ENCODE measurements at places on chromosomes 3 and 15. TPM values are rescaled to one million over a fixed set of nuclear protein-coding genes. Genes with fewer than 3 reads are reported as not detected.

DNA sequence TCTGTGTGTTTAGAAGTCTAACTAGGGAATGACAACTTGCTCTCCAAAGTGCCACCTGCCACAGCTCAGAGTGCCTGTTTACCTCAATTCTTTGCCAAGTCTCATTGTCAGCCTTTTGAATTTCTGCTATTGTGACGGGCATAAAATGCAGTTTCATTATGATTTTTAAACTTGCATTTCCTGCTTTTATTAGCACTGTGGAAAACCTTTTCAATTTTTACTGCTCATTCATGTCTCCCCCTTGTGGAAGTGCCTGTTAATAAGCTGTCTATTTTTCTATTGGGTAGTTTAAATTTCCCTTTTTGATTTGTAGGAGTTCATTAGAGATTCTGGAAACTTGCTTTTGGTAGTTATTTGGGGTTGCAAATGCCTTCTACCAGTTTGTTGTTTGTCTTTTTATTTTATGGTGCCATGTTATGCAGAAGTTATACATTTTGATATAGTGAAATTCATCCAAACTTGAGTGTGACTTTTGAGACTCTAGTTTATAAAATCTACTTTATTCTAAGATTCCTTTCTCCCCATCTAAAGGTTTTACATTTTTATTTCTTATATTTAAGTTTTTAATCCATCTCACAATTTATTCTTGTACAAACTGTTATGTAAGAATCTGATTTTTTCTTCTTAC, 53.9 kb upstream of the FRMD4B start:
- no peaks in the 10 kb centered on the region for H3K27me3 ChIP-seq
- H3K4me3 ChIP-seq: no peak overlapping the region
- no peak overlapping the region for H3K27ac ChIP-seq
- H3K36me3 ChIP-seq: peaks cover 1% of the 10 kb centered on the region

- H3K4me1 ChIP-seq: peaks cover 25% of the 10 kb centered on the region
- no peak overlapping the region for H3K4me3 ChIP-seq
- DNase-seq: no peak
- H3K27ac ChIP-seq: no peak overlapping the region
These were observed 404.6 kb upstream of the C2CD4B start for GRCh38 chr15:62569460-62570404.

- H3K4me1 ChIP-seq: peaks cover 19% of the 10 kb centered on the region
- no peak for DNase-seq
- no peaks in the 10 kb centered on the region for H3K27me3 ChIP-seq
- no peak overlapping the region for H3K27ac ChIP-seq
- no peak overlapping the region for H3K4me3 ChIP-seq
These were observed 273.5 kb upstream of the SEMA6D start for GRCh38 chr15:47443839-47444238.

GRCh38 chr3:113535898-113536297, 3.5 kb downstream of the SIDT1 start:
- peaks cover 68% of the 10 kb centered on the region for H3K27me3 ChIP-seq
- no peak overlapping the region for H3K4me3 ChIP-seq
- no peaks in the 10 kb centered on the region for H3K36me3 ChIP-seq
- H3K27ac ChIP-seq: no peak overlapping the region

GRCh38 chr15:101026656-101027272, 107.6 kb downstream of the LRRK1 start:
- H3K4me1 ChIP-seq: peaks cover 6% of the 10 kb centered on the region
- peaks cover 46% of the 10 kb centered on the region for H3K27me3 ChIP-seq
- no peak overlapping the region for H3K4me3 ChIP-seq

SLC6A20 gene
- total RNA-seq: not detected

DNA sequence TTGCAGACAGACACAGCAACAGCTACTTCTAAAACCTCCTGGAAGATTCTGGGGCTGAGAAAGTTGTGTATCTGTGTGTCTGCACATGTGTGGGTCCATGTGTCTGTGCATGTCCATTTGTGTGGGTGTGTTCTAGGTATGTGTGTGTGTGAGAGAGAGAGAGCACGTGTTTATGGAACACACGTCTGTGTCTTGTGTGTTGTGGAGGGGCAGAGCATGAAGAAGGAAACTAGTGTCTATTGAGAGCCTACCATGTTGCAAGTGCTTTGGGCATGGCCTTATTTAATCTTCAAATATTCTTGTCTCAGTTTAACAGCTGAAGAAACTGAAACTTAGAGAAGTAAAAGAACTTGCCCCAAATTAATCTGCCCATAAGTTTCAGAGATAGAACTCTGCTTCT, 327.5 kb downstream of the UACA start:
- no peak overlapping the region for H3K4me3 ChIP-seq
- peaks cover 63% of the 10 kb centered on the region for H3K27me3 ChIP-seq
- peaks cover 15% of the 10 kb centered on the region for H3K4me1 ChIP-seq
- H3K27ac ChIP-seq: no peak overlapping the region
- no peak for DNase-seq
- H3K36me3 ChIP-seq: no peaks in the 10 kb centered on the region

- no peaks in the 10 kb centered on the region for H3K27me3 ChIP-seq
- no peaks in the 10 kb centered on the region for H3K4me1 ChIP-seq
- no peaks in the 10 kb centered on the region for H3K36me3 ChIP-seq
- H3K27ac ChIP-seq: no peak overlapping the region
- no peak for DNase-seq
- H3K4me3 ChIP-seq: no peak overlapping the region
These were observed 216.8 kb downstream of the VGLL3 start for GRCh38 chr3:86774082-86774691.

CAMP gene
- total RNA-seq: not detected

- H3K27ac ChIP-seq: no peak overlapping the region
- H3K27me3 ChIP-seq: no peaks in the 10 kb centered on the region
- H3K4me1 ChIP-seq: no peaks in the 10 kb centered on the region
These were observed 759.4 kb downstream of the NSUN3 start for GRCh38 chr3:94822298-94822697.

DNA sequence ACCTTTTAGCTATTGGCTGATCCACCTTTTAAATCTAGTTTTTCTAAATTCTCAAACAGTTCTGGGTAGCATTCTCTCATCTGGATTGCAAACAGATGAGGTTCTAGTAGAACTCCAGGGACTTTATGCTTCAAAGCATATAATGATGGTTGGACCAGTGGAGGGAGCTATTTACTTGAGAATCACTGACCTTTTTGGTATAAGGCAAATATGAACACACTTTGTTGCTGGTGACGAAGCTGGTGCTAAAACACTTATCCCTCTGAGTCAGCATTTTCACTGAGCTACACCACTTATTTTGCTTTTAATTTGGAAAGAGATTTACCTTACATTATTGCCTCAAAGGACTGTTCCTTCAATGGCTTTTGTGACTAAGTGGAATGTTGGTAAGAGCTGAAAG, 58.6 kb upstream of the SLITRK3 start:
- peak overlapping the region; percentile 57 for H3K27ac ChIP-seq
- H3K36me3 ChIP-seq: no peaks in the 10 kb centered on the region
- H3K27me3 ChIP-seq: no peaks in the 10 kb centered on the region
- peaks cover 2% of the 10 kb centered on the region for H3K4me1 ChIP-seq
- no peak for DNase-seq

GABRB3 gene
- total RNA-seq: 23.2 TPM

DNA sequence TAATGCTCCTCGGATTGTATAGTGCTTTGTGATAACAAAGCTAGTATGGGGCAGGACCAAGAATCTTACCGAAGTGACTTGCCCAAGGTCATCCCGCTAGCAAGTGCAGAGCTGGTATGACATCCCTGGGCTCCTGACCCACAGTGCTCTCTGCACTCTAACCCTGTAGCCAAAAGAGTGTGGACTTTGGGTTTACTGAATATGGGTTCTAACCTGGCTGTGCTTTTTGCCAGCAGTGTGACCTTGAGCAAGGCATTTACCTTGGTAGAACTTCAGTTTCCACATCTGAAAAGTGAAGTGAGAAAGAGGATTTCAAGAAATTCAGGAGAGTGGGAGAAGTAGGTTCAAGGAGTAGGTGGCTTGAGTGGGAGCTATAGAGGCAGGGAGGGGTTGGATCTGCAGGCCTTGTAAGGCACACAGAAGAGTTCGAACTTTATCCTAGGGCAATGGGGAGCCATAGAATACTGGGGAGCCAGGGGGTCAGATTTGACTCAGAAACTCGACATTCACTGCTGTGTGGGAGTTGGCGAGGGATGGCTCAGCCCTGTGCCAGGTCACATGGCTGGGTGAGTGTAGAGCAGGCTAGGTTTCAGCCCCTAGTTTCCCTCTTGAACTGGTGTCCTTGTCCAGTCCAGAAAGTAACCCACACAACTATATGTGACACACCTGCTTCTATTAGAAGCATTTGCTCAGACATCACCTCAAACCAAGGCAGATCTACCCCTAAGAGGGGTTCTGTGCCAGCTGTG, 91.9 kb downstream of the RPLP1 start:
- H3K36me3 ChIP-seq: no peaks in the 10 kb centered on the region
- no peak overlapping the region for H3K4me3 ChIP-seq
- no peak for DNase-seq

DNA sequence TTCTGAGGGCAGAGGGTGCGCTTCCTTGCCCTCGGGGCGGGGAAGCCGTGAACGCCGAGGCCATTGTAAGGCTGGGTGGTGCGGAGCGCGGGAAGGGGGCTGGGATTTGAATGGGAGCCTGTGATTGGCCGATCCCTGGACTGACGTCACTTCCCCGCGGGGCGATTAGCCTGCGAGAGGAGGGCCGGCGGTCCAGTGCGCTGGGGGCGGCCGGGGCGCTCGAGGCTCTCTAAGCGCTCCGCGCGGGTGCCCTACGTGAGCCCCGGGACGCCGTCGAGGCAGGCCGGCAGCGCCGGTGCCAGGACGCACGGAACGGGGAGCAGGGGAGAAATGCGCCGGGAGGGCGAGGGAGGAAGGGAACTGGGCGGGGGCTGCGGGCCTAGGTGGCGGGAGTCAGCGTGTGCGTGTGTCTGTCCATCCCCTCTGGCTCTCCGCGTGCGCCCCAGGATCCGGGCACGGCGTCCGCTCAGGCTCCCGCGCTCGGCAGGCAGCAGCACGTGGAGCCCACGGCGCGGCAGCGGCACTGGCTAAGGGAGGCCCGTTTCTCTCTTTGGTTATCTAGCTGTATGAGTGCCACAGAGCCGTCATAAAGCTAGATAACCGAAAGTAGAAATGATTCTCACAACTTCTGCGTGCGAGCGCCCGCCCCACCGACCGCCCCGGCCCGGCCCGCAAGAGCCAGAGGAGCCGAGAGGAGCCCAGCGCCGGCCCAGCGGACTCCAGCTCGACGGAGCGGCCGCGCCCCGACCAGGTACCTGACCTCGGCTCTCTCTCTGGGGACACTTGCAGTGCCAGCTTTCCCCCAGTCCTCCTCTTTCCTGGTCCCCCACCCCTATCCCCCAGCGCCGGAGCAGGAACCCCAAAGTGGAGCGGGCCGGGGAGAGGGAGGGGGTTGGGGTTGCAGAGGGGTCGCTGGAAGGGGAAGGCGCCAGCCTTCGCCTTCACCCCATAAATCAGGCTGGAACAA, 33.1 kb upstream of the POLG start:
- H3K4me1 ChIP-seq: no peaks in the 10 kb centered on the region
- H3K4me3 ChIP-seq: peak overlapping the region; percentile 21
- H3K27ac ChIP-seq: no peak overlapping the region
- peaks cover 86% of the 10 kb centered on the region for H3K27me3 ChIP-seq

TM4SF18 gene
- total RNA-seq: 0.36 TPM

GRCh38 chr3:10361375-10361774, 40.5 kb upstream of the SEC13 start:
- H3K27ac ChIP-seq: no peak overlapping the region
- no peak for DNase-seq
- H3K4me1 ChIP-seq: no peaks in the 10 kb centered on the region
- peaks cover 5% of the 10 kb centered on the region for H3K27me3 ChIP-seq

- H3K4me3 ChIP-seq: no peak overlapping the region
- DNase-seq: no peak
- no peaks in the 10 kb centered on the region for H3K27me3 ChIP-seq
- peak overlapping the region; percentile 7 for H3K27ac ChIP-seq
- H3K4me1 ChIP-seq: no peaks in the 10 kb centered on the region
- H3K36me3 ChIP-seq: peaks cover 32% of the 10 kb centered on the region
These were observed 61.2 kb downstream of the SENP2 start for GRCh38 chr3:185647134-185647879.

GRCh38 chr3:142279965-142280590, 54.7 kb upstream of the GK5 start:
- H3K4me3 ChIP-seq: no peak overlapping the region
- no peaks in the 10 kb centered on the region for H3K36me3 ChIP-seq
- H3K4me1 ChIP-seq: no peaks in the 10 kb centered on the region
- no peaks in the 10 kb centered on the region for H3K27me3 ChIP-seq
- no peak overlapping the region for H3K27ac ChIP-seq

DNA sequence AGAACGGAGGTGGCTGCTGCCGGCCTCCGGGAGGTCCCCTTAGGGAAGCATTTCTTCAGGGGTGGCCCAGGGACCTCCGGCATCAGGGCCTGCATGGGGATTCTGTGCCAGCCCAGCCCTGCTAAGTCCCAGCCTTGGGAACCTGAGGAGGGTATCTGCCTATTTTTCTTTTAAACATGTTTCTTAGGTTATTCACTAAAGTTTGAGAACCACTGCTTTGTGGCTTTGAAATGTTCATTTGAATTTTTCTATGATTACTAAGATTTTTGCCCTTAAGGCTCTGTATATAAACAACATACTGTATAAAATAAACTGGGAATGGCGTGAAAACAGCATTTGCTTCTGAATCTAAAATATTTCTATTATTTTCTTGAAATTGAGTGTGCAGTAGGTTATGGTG, 24.4 kb downstream of the FAN1 start:
- H3K27me3 ChIP-seq: no peaks in the 10 kb centered on the region
- no peak overlapping the region for H3K27ac ChIP-seq
- no peak for DNase-seq
- H3K4me1 ChIP-seq: no peaks in the 10 kb centered on the region

GRCh38 chr3:58408906-58409305, 24.7 kb downstream of the PDHB start:
- H3K4me1 ChIP-seq: peaks cover 6% of the 10 kb centered on the region
- H3K27me3 ChIP-seq: no peaks in the 10 kb centered on the region
- DNase-seq: no peak
- no peak overlapping the region for H3K4me3 ChIP-seq
- peaks cover 11% of the 10 kb centered on the region for H3K36me3 ChIP-seq

- peaks cover 5% of the 10 kb centered on the region for H3K4me1 ChIP-seq
- no peaks in the 10 kb centered on the region for H3K36me3 ChIP-seq
- no peak overlapping the region for H3K27ac ChIP-seq
- H3K27me3 ChIP-seq: peaks cover 6% of the 10 kb centered on the region
These were observed 188.1 kb downstream of the CHST2 start for GRCh38 chr3:143307613-143308183.

- H3K27ac ChIP-seq: peak overlapping the region; percentile 91
- H3K4me1 ChIP-seq: peaks cover 25% of the 10 kb centered on the region
- DNase-seq: no peak
- H3K36me3 ChIP-seq: peaks cover 3% of the 10 kb centered on the region
- H3K4me3 ChIP-seq: no peak overlapping the region
These were observed 16.5 kb downstream of the CYFIP1 start for GRCh38 chr15:22963641-22964040.

Data from progenitor cell of endocrine pancreas (in vitro differentiated cells).